ENCODE measurements at places on chromosomes 7 and 10. TPM values are rescaled to one million over a fixed set of nuclear protein-coding genes. Genes with fewer than 3 reads are reported as not detected.

The HILPDA gene
- total RNA-seq, result 36.8 TPM

The CALCR gene
- total RNA-seq, result not detected

The MACROH2A2 gene
- 143 TPM for total RNA-seq

The EMX2 gene
- 0.89 TPM for total RNA-seq

The HOXA4 gene
- 13.7 TPM for total RNA-seq

Measured in progenitor cell of endocrine pancreas (in vitro differentiated cells).